Gastroesophageal sphincter (tissue), 4 donors: ENCODE measurements at places on chromosomes 4 and X. TPM values are rescaled to one million over a fixed set of nuclear protein-coding genes. Genes with fewer than 3 reads are reported as not detected.

Gene RASGEF1B
- 8.2 TPM for total RNA-seq

Gene USP53
- total RNA-seq: 149 TPM

Gene STARD8
- total RNA-seq: 10.7 TPM

Gene CWH43
- not detected for total RNA-seq

Gene SLITRK4
- total RNA-seq: 0.35 TPM

Gene SHROOM3
- 47.6 TPM for total RNA-seq

Gene USP17L28
- total RNA-seq: not detected

Gene AVPR2
- 0.81 TPM for total RNA-seq

Gene FAM133A
- not detected for total RNA-seq

Gene ALAS2
- 2.2 TPM for total RNA-seq

Gene BEX3
- total RNA-seq: 134 TPM

Gene ADH1C
- total RNA-seq: 6.6 TPM

Gene ADH4
- 10.9 TPM for total RNA-seq

Gene VMA21
- 28.6 TPM for total RNA-seq

Gene ASB11
- total RNA-seq: not detected

Gene APBB2
- 66.3 TPM for total RNA-seq

Gene TMSB15A
- total RNA-seq: not detected

Gene FAM47E
- total RNA-seq: 2.2 TPM

Gene TMPRSS11E
- total RNA-seq: not detected

Gene SOWAHD
- not detected for total RNA-seq

Gene BTK
- 2.2 TPM for total RNA-seq

Gene PCDH7
- total RNA-seq: 269 TPM

Gene UBQLN2
- 26.1 TPM for total RNA-seq

Gene SLC9B1
- 0.81 TPM for total RNA-seq

Gene MAGEA1
- total RNA-seq: not detected

Gene FOXR2
- not detected for total RNA-seq

Gene CT47A7
- not detected for total RNA-seq

Gene ANOS1
- 1.3 TPM for total RNA-seq

Gene DCLK2
- total RNA-seq: 20.5 TPM
